ENCODE measurements at places on chromosomes 3 and 15.
A peak's percentile ranks its signal among the peaks of the same experiment; 100 is the strongest.

- peak; percentile 61 for DNase-seq
Measured at GRCh38 chr3:58824285-58824684, 157.7 kb upstream of the FAM3D start.

DNA sequence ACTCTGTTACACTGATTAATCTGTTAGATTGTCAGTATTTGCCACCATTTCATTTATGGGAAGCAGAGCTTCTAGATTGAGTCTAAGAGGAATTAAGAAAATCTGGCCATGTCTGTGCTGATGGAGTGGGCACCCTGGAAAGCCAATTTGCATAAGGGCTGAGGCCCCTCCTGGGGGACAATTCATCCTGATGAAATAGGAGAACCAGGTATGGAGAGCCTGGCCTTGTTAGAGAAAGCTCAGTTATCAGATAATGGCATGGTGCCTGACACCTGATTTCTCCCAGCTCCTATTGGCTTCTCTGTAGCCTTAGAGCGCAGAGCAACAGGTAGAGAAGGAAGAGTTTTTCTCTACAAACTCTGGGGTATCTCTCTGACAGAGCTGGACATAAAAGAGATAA is 114.2 kb downstream of the EBLN2 start:
- no peak for DNase-seq

- DNase-seq: no peak
Measured at GRCh38 chr3:25457671-25458419, 29.8 kb downstream of the RARB start.

GRCh38 chr3:188510366-188510765 is 356.4 kb downstream of the LPP start:
- DNase-seq: no peak

GRCh38 chr3:152779653-152780052 is 55.3 kb upstream of the P2RY1 start:
- DNase-seq: no peak

- DNase-seq: no peak
Measured at GRCh38 chr3:45134758-45135521, 11.2 kb downstream of the CDCP1 start.

DNA sequence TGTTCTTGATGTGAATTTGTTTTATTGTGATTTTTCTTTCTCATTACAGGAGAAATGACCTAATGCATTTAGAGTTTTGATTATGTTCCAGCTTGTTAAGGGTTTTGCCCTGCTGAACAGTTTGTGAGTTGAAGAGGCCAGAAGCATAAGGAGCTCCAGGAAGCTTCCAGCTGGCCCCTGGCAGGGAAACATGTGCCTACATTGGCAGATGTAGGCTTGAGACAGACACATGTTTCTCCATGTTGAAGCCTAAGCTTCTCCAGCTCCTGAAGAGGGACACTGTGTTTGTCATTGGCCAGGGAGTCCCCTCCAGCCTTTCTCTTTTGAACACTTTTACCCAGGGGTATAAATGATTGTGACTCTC is 88.4 kb downstream of the ASB7 start:
- no peak for DNase-seq

DNA sequence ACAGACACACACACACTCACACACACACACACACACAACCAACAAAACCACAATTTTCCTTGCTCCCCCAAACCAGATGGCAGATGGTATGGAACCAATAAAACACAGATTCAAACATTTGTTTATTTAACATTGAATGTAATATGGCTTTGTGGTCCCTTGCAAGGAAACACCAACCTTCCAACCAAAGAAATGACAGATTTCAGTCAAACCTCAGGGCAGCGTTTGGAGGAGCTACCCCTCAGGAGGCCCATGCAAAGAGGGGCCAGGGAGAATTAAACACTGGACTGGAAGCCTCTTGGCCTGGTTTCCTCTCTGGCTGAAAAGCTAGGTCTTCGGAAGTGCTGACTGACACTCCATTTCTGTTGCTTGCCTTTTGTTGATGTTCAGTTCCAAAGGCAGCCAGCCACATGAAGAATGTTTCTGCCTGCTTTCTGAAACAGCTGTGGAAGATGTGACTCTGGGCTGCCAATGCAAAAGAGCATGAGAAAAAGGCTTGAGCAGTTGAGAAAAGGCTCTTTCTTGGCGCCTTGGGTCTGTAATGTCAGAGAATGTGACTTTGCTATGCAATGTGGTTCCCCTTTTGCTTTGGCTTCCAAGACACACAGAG is 296.1 kb downstream of the RPLP1 start:
- no peak for DNase-seq

DNA sequence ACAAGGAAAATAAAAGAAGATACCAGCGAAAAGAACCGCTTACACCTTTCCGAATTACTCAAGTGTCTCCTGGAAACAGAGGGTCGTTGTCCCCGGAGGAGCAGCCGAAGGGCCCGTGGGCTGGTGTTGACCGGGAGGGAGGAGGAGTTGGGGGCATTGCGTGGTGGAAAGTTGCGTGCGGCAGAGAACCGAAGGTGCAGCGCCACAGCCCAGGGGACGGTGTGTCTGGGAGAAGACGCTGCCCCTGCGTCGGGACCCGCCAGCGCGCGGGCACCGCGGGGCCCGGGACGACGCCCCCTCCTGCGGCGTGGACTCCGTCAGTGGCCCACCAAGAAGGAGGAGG is 325 bp downstream of the ALCAM start:
- peak; percentile 29 for DNase-seq

DNA sequence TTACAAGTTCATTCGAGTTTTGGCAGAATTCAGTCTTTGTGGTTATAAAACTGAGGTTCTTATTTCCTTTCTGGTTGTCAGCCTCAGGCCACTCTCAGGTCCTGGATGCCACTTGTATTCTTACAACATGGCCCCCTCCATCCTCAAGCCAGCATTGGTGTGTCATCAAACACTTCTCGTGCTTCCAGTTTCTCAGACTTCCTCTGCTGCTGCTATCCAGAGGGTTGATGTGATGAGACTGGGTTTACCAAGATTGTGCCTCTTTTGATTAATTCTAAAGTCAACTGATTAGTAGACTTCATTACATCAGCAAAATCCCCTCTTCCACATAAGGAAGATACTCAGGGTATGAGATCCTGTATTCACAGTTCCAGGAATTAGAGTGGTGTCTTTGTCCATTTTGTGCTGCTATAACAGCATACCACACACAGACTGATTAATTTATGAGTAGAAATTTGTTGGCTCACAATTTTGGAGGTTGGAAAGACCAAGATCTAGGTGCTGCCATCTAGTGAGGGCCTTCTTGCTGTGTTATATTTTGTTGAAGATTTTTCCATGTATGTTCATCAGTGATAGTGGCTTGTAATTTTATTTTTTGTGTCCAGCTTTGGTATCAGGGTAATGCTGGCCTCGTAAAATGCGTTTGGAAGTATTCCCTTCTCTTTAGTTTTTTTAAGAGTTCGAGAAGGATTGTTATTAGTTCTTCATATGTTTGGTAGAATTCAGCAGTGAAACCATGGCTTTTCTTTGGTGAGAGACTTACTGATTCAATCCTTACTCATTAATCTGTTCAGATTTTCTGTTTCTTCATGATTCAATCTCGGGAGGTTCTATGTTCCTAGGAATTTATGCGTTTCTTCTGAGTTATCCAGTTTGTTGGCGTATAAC is 11.1 kb downstream of the LRCH3 start:
- DNase-seq: peak; percentile 68

DNA sequence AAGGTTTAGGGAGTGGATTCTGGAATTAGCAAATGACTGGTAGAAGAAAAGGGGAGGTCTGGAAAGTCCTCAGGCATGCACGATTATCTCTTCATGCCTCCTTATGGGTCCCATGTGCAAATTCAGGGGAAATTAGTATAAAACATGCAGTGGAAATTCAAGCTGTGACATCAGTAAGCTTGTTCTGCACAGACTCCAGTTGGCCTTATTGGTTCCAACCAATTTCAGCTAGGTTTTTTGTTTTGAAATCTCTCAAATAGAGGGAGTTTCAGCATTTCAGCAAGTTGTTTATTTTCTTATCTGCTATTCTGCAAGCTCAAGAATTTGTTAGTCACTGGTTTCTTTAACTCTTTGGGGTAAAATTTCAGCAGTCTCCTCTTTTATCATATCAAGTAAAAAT is 774 bp upstream of the TMCO5A start:
- DNase-seq: no peak

GRCh38 chr15:38257676-38258075 is 5.0 kb downstream of the SPRED1 start:
- no peak for DNase-seq

GRCh38 chr15:90305932-90306331 is 40.5 kb downstream of the NGRN start:
- no peak for DNase-seq

DNA sequence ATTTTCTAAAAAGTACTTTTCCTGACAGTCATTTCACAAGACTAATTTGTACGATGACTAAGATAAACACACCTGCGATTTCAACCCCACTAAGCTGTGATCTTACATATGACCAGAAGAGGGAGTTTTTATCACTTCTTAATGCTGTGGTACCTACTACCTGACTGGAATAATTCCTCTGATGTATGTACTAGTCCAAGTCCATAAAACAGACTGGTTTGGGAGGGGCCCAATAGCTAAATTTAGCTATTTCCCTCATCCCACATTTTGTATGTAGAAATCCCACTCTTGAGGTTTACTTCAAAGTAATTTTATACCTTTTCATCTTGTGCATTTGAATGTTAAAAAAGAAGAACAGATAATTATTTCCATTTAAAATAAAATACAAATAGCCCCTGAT is 49.7 kb upstream of the SCAANT1 start:
- peak; percentile 69 for DNase-seq

GRCh38 chr3:108292905-108293328 is 3.4 kb upstream of the HHLA2 start:
- DNase-seq: no peak

DNA sequence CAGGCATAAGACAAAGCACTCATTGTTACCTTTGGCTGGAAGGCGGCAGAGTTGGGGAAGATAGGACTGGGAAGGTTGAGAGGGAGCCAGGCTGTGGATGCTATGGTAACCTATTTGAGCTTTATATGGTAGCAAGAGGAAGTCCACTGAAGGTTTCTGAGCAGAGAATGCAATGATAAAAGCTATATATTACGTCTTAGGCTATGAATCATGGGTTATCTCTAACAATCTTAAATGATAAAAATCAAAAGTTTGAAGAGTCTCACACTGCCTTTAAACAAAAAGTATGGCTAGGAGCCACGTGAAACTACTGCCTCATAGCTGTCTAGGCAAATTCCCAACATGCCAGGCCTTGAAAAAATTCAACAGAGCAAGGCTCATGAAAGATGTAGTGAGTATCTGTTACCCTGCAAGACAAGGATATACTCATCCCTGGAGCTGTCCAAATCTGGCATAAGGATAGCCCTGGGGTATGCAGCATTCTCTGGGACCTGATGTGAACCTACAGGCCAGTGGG is 4.1 kb downstream of the P3H2 start:
- DNase-seq: no peak

DNA sequence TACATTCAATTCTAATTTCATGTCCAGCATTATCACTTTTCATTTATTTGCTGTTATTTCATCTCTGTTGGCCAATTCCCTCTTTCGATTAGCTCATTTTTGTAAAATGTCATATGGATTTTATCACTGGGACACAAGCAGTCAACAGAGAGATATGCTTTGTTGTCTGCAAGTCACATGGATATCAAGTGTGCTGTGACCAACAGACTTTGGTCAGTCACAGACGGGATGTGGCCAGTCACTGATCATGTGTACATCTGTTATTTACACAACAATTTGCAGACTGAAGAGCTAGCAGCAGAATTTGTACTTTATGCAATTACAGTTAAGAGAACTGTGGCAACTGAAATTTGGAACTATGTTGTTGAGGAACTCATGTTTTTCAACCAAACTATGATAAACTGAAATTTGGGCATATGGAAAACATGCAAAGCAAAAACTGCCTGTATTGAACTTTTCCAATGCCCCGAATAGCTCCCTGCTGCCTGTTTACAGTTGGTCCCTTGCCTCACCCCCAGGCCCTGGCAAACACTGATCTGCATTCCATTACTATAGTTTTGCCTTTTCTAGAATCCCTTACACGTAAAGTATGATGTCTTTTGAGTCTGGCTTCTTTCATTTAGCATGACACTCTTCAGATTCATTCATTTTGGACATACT is 104.4 kb downstream of the RPL22L1 start:
- no peak for DNase-seq

- no peak for DNase-seq
Measured at GRCh38 chr3:179666030-179666429, 13.2 kb downstream of the USP13 start.

- no peak for DNase-seq
Measured at GRCh38 chr15:82898961-82899360, 53.6 kb downstream of the HOMER2 start.

DNA sequence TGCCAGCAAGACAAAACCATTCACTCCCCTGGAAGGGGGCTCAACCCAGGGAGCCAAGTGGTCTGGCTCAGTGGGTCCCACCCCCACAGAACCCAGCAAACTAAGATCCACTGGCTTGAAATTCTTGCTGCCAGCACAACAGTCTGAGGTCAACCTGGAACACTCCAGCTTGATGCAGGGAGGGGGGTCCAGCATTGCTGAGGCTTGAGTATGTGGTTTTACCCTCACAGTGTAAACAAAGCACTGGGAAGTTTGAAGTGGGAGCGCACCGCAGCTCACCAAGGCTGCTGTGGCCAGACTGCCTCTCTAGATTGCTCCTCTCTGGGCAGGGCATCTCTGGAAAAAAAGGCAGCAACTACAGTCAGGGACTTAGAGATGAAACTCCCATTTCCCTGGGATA is 81.7 kb downstream of the MSL2 start:
- no peak for DNase-seq

- no peak for DNase-seq
Measured at GRCh38 chr3:9222956-9223639, 26.3 kb downstream of the SRGAP3 start.

GRCh38 chr3:133797396-133798105 is 8.1 kb upstream of the SRPRB start:
- no peak for DNase-seq

- DNase-seq: peak; percentile 93
Measured at GRCh38 chr15:99733268-99734039, at the start of gene LYSMD4. TSS of gene LYSMD4 (minus strand) at chr15:99733437. CDS start at chr15:99731999, 1,438 bp downstream.

DNA sequence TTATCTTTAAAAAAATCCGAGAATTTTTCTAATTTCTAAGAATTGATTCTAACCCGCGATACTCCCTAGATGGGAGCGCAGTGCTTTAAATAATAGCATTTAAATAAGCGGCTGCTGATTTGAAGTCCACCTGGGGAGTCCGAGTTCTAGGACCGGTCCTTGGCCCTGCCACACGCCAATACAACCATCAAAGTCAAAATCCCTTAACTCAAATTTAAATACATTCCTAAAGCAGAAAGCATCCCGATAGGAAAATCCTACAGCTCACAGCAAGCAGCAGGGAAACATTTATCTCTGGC is 508 bp upstream of the ECT2 start:
- DNase-seq: no peak

- no peak for DNase-seq
Measured at GRCh38 chr3:6640907-6641306, 220.0 kb upstream of the GRM7 start.

Data from RKO (cell line).